ENCODE measurements at places on chromosomes 4 and X.

GRCh38 chrX:40151211-40152172 is 53.7 kb upstream of the BCOR start:
- no peak for DNase-seq

GRCh38 chr4:115234405-115235093 is 121.1 kb upstream of the NDST4 start:
- no peak for DNase-seq

DNA sequence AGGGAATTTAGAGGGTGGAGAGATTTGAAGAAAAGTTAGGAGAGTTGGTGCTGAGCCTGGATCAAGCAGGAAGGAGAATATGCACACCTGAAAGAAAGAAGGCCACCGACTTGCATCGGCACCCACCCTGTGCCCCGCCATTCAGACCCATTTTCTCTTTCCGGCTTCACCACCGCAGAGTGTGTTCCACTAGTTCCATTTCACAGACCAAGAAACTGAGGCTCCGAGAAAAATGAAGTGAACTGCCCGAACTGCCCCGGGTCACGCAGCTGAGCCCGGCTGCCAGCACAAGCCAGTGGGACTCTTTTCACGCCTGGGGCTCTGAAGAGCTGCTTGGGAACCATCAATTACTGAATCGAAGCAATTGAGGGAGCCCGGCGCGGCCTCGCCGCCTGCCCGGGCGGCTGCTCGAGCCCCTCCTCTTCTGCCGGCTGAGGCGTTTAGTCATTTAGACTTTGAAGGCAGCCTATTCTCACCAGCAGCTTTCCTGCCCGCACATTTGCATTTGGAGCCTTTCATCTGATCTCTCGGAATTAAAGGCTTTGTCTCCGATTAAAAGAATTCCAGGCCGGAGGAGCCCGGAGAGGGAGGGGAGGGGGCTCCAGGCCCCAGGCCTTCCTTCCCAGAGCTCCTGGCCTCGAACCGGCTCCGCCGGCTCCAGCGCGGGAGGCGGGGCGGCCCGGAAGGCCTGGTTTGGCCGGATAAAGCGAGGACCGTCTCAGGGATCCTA is 140.2 kb upstream of the PJA1 start:
- DNase-seq = no peak

DNA sequence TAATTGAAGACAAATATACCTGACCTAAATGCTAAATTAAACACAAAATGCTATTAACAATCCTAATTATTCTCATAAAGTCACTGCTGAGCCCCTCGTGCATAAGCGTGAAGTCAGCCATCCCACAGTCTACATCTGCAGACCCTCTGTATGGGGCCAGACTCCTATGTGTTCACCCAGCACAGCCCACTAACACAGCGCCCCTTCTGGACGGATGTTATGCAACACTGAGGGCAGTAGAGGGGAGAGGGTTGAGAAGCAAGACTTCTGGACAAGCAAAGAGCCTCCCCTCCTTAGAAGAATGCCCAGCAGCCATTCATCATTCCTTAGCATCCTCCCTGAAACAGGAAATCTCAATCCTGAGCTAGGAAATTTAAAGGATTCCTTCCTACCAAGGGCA is 7.9 kb downstream of the TRPC3 start:
- DNase-seq = no peak

- no peak for DNase-seq
These were observed 5.7 kb downstream of the ARHGAP10 start for GRCh38 chr4:147737623-147738022.
